ENCODE measurements at places on chromosomes 7 and 10. TPM values are rescaled to one million over a fixed set of nuclear protein-coding genes. Genes with fewer than 3 reads are reported as not detected.
A peak's percentile ranks its signal among the peaks of the same experiment; 100 is the strongest.

The NPVF gene
- not detected for total RNA-seq

The GPNMB gene
- 10.6 TPM for total RNA-seq

The ESYT2 gene
- total RNA-seq = 43.4 TPM

The CYP3A7 gene
- 0.12 TPM for total RNA-seq

- no peak for DNase-seq
Observed at GRCh38 chr7:142770661-142771352, at the start of gene PRSS2. TSS of gene PRSS2 (plus strand) at chr7:142770970. CDS start at chr7:142770983, 13 bp downstream.

- no peak for DNase-seq
Observed at GRCh38 chr10:84416245-84416555, 87.8 kb downstream of the CCSER2 start.

GRCh38 chr10:48496831-48497779 lies 107.8 kb downstream of the ARHGAP22 start:
- no peak for DNase-seq

- no peak for DNase-seq
Observed at GRCh38 chr7:45937301-45937700, 16.2 kb upstream of the IGFBP3 start.

DNA sequence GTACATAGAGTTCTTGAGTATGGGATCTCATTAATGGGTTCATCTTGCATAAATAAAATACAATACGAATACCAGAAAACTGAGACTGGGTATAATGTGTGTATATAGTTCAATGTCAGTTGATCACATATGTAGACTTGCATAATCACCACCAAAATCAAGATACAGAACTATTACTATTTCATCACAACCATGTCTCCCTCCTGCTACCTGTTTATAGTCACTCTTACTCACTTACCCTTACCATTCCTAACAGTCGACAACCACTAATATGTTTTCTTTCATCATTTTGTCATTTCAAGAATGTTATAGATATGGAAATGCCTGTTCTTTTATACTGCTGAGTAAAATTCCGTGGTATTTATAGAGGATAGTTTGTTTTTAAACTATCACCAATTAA lies 416.1 kb upstream of the CNTNAP2 start:
- no peak for DNase-seq

DNA sequence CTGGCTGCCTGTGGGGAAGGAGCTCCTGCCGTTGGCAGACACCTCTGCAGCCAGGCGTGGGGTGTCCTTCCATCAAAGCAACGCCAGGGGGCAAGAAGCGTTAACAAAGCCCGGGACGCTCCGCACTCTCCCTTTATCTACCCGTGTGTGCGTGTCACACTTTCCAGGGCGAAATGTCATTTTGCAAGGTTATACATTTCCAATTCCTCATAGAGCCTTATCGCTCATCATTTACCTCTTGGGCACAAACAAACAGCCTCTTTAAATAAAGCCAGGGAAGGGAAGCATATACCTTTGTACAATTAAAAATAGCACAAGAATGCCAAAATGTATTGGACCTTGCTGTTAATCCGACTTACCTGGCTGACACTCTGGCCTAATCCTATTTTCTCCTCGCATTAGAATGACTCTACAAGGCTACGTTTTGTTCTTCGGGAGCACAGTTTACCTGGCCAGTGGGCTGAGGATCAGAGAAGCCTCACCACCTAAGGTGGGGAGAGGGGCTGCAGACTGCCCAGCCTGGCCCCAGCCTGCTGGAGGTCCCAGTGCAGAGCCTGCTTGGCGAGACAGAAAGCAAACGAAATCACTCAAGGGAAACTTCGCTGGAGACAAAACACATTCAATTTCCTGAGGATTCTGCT lies 77.6 kb upstream of the EN2 start:
- DNase-seq = no peak

GRCh38 chr7:34718867-34719266 lies 60.8 kb downstream of the NPSR1 start:
- DNase-seq = no peak

- peak; percentile 64 for DNase-seq
Observed at GRCh38 chr10:61835069-61835945, 66.2 kb upstream of the ARID5B start.

DNA sequence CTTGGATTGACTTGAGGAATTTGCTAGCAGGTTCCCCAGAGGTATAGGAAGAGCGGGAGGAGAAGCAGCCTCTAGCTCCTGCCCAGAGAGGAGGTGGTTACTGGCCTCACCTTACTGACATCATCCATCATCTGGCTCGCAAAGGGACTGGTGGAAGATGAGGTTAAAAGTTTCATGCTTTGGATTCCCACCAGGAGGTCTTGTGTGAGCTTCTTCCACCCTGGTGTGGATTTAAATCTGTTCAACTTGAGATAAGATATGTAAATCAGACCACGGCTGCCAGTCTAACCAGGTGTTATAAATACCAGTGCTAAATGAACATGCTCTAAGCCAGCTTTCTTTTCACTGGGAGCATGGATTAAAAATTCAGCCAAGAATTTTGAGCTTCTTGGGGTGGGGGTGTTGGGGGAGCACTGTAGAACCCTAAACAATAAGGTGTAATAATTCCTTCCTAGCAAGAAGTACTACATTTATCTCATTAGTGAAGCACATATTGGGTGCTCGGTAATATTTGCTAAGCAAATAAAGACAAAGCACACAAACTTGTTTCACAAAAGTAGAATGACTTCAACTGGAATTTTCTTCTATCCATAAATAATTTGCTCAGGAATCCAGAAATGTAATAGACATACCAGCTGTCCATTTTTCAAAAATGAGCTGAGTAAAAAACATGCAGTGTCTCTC lies 7.8 kb downstream of the PROSER2 start:
- no peak for DNase-seq

- DNase-seq = no peak
Observed at GRCh38 chr7:5363729-5364128, 59.9 kb downstream of the TNRC18 start.

- no peak for DNase-seq
Observed at GRCh38 chr10:107554333-107554732, 389.8 kb upstream of the SORCS1 start.

- no peak for DNase-seq
Observed at GRCh38 chr10:99375426-99375825, 46.3 kb downstream of the CNNM1 start.

DNA sequence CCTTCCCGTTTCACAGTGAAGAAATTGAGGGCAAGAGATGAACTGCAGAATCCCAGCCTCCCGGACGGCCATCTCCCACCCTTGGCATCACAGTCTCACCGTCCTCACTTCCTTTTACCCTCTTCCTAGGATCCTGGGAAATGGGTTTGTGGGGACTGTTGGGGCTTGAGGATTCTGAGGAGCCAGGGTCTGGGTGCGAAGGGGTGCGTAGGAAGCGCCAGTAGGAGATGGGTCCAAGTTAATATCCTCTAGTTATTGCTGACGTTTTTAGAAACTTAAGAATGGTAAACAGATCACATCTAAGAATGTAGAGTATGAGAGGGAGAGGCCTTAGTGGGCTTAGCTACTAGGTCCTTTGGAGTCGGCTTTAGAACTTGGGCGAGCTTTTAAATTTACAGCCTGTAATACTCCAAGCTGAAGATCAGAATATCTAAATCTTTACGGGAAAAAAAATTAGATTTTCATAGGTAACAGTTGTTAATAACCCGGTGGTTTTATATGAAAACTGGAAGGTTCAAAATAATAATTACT lies 696 bp downstream of the MALSU1 start:
- DNase-seq = no peak

DNA sequence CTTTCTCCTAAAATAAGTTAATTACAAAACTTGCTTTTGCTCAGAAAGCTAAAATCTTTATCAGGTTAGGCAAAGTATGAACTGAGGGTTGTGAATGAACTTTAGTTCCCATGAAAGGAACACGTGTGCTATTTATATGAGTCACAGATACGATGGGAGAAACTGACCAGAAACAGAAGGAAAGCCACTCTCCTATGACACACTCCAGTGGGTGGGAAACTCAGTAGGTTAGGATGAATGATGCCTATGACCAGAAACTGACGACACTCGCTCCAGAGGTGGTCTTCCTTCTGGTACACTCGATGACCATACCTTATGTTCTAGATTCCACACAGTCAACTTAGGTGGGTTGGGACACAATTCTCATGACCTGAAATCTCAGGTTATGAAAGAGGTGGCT lies 215.7 kb upstream of the INHBA start:
- DNase-seq = peak; percentile 83

Measured in epithelial cell of proximal tubule (primary cell).